Gastroesophageal sphincter (tissue), 4 donors: ENCODE measurements at places on chromosomes 12 and 14. TPM values are rescaled to one million over a fixed set of nuclear protein-coding genes. Genes with fewer than 3 reads are reported as not detected.

GRCh38 chr12:24839268-24839791, 109.6 kb downstream of the BCAT1 start:
- ATAC-seq, result no peak

DNA sequence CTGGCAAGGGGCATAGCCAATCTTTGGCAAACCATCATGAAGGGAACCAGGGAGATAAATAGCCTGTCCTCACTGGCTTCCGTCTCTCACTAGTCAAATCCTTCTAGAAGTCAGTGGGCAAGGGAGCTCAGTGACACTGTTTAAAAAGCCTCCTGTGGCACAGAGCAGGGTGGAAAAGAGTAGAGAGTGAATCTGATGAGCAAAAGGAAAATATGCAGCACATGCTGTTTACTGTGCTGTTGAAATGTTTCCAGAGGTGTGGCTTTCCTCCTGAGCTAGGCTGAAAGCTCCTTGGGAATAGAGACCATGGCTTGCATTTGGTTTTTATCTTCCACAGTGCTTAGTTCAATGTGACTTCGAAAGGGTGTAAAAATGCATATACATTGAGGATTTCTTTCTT, 7.7 kb upstream of the DYRK2 start:
- ATAC-seq, result no peak

DNA sequence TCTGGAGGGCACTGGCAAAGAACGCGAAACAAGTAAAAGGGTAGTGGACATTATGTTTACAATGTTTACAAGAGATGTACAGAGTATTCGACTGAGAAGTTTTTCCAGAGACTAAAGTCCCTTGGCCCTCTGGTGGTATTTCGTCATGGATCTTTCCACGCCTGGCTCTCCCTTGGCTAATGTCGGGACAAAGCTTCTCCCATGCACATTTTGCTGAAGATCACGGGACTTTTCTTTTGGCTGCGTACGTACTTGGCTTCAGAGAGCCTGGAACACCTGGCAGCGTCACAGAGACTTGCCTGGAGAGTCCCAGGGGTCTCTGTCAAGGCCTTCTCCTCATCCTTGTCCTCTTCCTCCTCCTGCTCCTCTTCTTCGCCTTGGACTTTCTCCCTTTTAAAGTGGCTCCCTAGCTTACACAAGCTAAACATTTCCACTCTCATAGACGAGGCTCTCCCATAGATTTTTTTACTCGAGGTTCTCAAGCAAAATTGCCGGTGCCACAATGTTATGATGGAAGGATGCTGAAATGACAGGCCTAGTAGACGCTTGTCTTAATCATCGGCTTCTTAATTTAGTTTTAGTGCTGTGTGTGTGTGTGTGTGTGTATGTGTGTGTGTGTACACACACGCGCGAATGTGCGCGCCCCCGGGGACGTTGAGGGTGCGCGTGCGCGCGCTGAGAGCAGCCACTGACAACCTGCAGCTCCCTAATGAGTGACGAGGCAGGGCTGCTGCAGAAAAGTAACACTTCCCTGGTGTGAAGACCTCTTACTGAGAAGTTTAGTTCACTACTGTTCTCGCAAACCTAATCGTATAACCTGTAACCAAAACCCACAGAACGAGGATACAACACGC, 4.9 kb upstream of the FOXG1 start:
- no peak for ATAC-seq

The MIP gene
- total RNA-seq, result not detected

The NAV3 gene
- total RNA-seq, result 6.5 TPM

The LBHD2 gene
- not detected for total RNA-seq

The C12orf43 gene
- 17.0 TPM for total RNA-seq

The ESRRB gene
- 0.93 TPM for total RNA-seq
